Heart right ventricle (tissue), 16 donors: ENCODE measurements at places on chromosomes 3 and 15. TPM values are rescaled to one million over a fixed set of nuclear protein-coding genes. Genes with fewer than 3 reads are reported as not detected.

The MAP3K13 gene
- total RNA-seq = 12.8 TPM

The CRABP1 gene
- not detected for total RNA-seq

The SLC12A1 gene
- total RNA-seq = not detected

The LYZL4 gene
- not detected for total RNA-seq

The SIDT1 gene
- 0.55 TPM for total RNA-seq

The FOXB1 gene
- total RNA-seq = not detected

The STRIT1 gene
- 1.0 TPM for total RNA-seq

The CCR9 gene
- not detected for total RNA-seq

The ACP3 gene
- 2.3 TPM for total RNA-seq

The MEIS2 gene
- 48.8 TPM for total RNA-seq

The IGSF11 gene
- total RNA-seq = 1.7 TPM

The FRMD5 gene
- total RNA-seq = 60.0 TPM

The GNAT1 gene
- total RNA-seq = not detected

The TGM4 gene
- not detected for total RNA-seq

The GOLGA8T gene
- 0.91 TPM for total RNA-seq

- H3K27me3 ChIP-seq = peaks cover 30% of the 10 kb centered on the region
- DNase-seq = peak; percentile 49
These were observed 8.6 kb upstream of the SST start for GRCh38 chr3:187678726-187679268.

DNA sequence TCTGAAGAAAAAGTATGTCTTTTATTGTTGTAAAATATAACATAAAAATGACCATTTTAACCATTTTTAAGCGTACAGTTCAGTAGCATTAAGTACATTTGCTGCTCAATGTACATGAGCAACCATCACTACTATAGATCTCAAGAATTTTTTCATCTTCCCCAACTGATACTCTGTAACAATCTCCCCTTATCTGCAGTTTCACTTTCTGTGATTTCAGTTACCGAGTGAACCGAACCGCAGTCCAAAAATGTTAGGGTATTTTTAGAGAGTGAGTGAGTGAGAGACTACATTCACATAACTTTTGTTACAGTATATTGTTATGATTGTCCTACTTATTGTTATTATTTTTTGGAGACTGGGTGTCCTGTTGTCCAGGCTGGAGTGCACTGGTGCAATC, 9.0 kb upstream of the SLC25A26 start:
- no peak overlapping the region for H3K27ac ChIP-seq
- no peaks in the 10 kb centered on the region for H3K4me1 ChIP-seq
- no peak overlapping the region for H3K4me3 ChIP-seq
- H3K36me3 ChIP-seq = no peaks in the 10 kb centered on the region
- H3K27me3 ChIP-seq = no peaks in the 10 kb centered on the region
- DNase-seq = no peak

GRCh38 chr15:67433495-67434099, 87.3 kb upstream of the C15orf61 start:
- H3K4me1 ChIP-seq = no peaks in the 10 kb centered on the region
- H3K27ac ChIP-seq = no peak overlapping the region
- H3K27me3 ChIP-seq = no peaks in the 10 kb centered on the region

- no peak overlapping the region for H3K27ac ChIP-seq
- DNase-seq = peak; percentile 34
- H3K27me3 ChIP-seq = no peaks in the 10 kb centered on the region
- H3K4me1 ChIP-seq = no peaks in the 10 kb centered on the region
- no peaks in the 10 kb centered on the region for H3K36me3 ChIP-seq
These were observed 214.5 kb downstream of the MTHFS start for GRCh38 chr15:79682285-79682684.

- no peaks in the 10 kb centered on the region for H3K36me3 ChIP-seq
- H3K27me3 ChIP-seq = peaks cover 17% of the 10 kb centered on the region
- H3K27ac ChIP-seq = no peak overlapping the region
- peaks cover 11% of the 10 kb centered on the region for H3K4me1 ChIP-seq
- DNase-seq = no peak
These were observed 331 bp downstream of the RNU6-1 start for GRCh38 chr15:67839499-67839928.

GRCh38 chr3:72177075-72178050, 392.4 kb upstream of the PROK2 start:
- no peak overlapping the region for H3K27ac ChIP-seq
- peak overlapping the region; percentile 27 for H3K4me3 ChIP-seq
- DNase-seq = peak; percentile 35

DNA sequence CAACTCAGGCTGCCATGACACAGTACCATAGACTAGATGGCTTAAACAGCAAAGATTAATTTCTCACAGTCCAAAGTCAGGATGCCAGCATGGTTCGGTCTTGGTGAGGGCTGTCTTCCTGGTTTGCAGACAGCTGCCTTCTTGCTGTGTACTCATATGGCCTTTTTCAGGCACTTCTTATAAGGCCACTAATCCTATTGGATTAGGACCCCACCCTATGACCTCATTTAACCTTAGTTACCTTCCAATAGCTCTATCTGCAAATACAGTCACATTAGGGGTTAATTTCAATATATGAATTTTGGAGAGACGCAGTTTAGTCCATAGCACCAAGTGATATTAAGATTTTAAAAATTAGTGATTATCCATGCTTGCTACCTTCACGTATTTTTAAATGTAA, 297.8 kb downstream of the WDR72 start:
- H3K36me3 ChIP-seq = no peaks in the 10 kb centered on the region
- no peak for DNase-seq
- H3K27me3 ChIP-seq = no peaks in the 10 kb centered on the region
- no peak overlapping the region for H3K4me3 ChIP-seq
- no peaks in the 10 kb centered on the region for H3K4me1 ChIP-seq
- H3K27ac ChIP-seq = no peak overlapping the region

GRCh38 chr3:42647821-42648459, 5.6 kb upstream of the ZBTB47 start:
- H3K27ac ChIP-seq = no peak overlapping the region
- H3K4me1 ChIP-seq = peaks cover 19% of the 10 kb centered on the region
- no peaks in the 10 kb centered on the region for H3K27me3 ChIP-seq
- peaks cover 5% of the 10 kb centered on the region for H3K36me3 ChIP-seq
- no peak overlapping the region for H3K4me3 ChIP-seq

- no peak overlapping the region for H3K27ac ChIP-seq
- no peak for DNase-seq
- no peaks in the 10 kb centered on the region for H3K36me3 ChIP-seq
- H3K4me3 ChIP-seq = no peak overlapping the region
These were observed 582 bp downstream of the GOLGA6L2 start for GRCh38 chr15:23446215-23447106.

- peak overlapping the region; percentile 63 for H3K27ac ChIP-seq
- peak; percentile 57 for DNase-seq
- peaks cover 7% of the 10 kb centered on the region for H3K36me3 ChIP-seq
- H3K4me3 ChIP-seq = no peak overlapping the region
- H3K27me3 ChIP-seq = no peaks in the 10 kb centered on the region
These were observed 163.7 kb downstream of the PLD1 start for GRCh38 chr3:171646357-171647133.

GRCh38 chr3:48952510-48953118, 34.0 kb downstream of the ARIH2 start:
- H3K27ac ChIP-seq = no peak overlapping the region
- peaks cover 39% of the 10 kb centered on the region for H3K4me1 ChIP-seq
- H3K36me3 ChIP-seq = no peaks in the 10 kb centered on the region
- H3K27me3 ChIP-seq = no peaks in the 10 kb centered on the region

DNA sequence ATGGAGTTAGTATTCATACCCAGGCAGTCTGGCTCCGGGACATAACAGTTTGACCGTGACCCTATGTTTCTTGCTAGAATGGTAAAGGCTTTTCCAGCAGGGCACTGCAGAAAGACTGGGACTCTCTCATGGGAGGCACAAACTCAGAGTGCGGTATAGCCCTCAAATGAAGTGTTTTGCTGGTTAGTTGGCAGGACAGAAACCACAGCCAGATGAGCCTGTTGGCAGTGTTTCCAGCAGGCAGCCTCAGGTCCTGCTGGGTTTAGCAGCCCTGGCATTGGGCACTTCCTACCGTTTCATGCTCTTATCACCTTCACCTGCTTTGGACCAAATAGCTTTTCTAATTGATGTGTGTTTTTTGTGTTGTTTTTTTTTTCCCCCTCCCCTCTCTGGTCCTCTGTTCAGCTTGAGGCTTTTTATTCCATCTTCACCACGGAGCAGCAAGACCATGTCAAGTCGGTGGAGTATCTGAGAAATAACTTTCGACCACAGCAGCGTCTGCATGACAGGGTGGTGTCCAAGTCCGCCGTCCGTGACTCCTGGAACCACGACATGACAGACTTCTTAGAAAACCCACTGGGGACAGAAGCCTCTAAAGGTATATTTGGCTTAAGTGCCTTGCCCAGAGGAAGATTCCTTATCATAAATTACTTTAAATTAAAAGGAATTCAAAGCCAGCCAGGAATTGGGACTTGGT, 205.6 kb downstream of the FEZF2 start:
- no peak overlapping the region for H3K4me3 ChIP-seq
- DNase-seq = no peak
- peaks cover 58% of the 10 kb centered on the region for H3K4me1 ChIP-seq
- H3K36me3 ChIP-seq = no peaks in the 10 kb centered on the region
- H3K27ac ChIP-seq = no peak overlapping the region

DNA sequence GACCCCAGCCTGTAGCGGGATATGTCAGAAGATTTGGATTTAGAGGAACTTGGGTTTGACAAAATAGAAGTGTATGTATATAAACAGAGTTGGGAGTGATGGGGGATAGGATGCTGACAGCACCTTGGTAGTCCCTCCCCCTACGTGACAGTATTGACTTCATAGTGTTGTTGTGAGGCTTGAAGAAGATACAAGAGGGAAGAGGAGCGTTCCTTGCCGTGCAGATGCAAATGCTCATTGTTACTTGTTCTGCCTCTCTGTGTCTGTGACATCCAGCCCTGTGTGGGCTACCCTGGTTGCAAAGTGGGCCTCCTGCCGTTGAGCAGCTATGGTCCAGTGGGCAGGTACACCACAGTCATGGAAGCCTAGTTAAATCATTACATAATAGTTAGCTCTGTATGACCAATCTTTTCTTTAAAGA, 45.0 kb downstream of the SMAD3 start:
- no peaks in the 10 kb centered on the region for H3K27me3 ChIP-seq
- DNase-seq = no peak
- no peaks in the 10 kb centered on the region for H3K36me3 ChIP-seq
- peak overlapping the region; percentile 9 for H3K27ac ChIP-seq
- peaks cover 66% of the 10 kb centered on the region for H3K4me1 ChIP-seq
- H3K4me3 ChIP-seq = no peak overlapping the region

- H3K4me1 ChIP-seq = no peaks in the 10 kb centered on the region
- H3K27ac ChIP-seq = no peak overlapping the region
- H3K36me3 ChIP-seq = no peaks in the 10 kb centered on the region
- no peak for DNase-seq
- no peaks in the 10 kb centered on the region for H3K27me3 ChIP-seq
These were observed 39.0 kb downstream of the PGPEP1L start for GRCh38 chr15:98968576-98968975.

DNA sequence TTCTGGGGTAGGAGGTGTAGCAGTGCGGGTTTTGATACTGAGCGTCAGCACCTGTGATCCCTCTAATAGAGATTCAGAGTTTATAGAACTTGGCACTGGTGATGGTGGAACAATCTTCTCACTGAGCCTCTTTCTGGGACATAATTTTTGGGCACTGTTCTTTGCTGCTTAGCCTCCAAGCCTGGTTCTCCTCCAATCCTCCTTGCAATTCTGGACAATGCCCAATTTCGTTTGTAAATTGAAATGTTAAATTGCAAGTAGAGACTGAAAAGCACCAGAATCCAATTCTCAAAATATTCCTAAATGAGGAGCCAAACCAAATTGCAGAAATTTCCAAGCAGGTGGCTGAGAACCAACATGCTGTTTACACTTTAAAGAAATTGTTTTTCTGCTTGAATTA, 149.8 kb upstream of the ABI3BP start:
- H3K36me3 ChIP-seq = no peaks in the 10 kb centered on the region
- no peaks in the 10 kb centered on the region for H3K27me3 ChIP-seq
- no peak overlapping the region for H3K4me3 ChIP-seq
- H3K4me1 ChIP-seq = no peaks in the 10 kb centered on the region
- H3K27ac ChIP-seq = no peak overlapping the region

DNA sequence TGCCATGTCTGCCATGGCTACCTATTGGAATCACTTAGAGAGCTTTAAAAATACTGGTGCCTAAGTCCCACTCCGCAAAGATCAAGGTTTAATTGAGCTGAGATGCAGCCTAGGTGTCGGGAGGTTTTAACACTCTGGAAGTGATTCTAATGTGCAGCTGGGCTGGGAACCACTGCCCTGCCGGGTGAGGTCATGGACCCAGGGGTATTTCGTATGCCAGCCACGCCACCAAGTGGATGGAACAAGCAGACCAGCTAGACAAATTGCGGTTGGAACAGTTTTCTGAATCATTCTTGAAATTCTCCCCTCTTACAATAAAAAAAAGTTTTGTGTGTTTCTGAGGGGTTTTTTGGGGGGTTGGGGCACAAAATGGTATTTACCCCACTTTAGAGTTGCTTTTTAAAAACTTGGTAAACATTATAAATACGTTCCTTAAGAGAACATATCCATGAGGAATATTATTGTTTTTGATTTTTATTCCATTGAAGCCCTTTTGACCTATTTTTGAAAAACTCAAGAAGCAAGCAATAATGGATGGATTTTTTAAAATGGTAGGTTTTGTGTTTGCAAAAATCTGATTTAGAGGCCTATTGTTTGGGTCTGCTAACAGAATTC, 66.2 kb upstream of the CSTA start:
- DNase-seq = peak; percentile 56
- H3K4me1 ChIP-seq = no peaks in the 10 kb centered on the region
- H3K27me3 ChIP-seq = no peaks in the 10 kb centered on the region
- H3K4me3 ChIP-seq = no peak overlapping the region

- no peaks in the 10 kb centered on the region for H3K4me1 ChIP-seq
- no peaks in the 10 kb centered on the region for H3K36me3 ChIP-seq
- no peak for DNase-seq
- H3K27ac ChIP-seq = no peak overlapping the region
These were observed 283.2 kb upstream of the KCNH8 start for GRCh38 chr3:18864933-18865731.

DNA sequence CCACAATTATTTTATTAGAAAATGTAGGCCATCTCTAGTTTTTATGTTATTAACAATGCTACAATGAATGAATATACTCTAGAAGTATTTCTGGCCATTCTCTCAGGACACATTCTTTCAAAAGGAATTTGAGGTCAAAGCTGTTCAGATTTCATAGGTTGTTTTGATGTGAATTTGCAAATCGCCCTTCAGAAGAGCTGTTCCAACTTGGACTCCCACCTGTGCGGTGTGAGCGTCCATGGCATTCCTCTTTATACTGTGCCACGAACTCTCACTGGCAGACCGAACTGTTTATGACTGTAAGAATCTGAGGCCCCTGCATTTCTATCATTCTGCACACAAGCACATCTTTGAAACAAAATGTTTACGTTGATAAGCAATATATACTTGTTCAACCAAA, 18.6 kb upstream of the SLC24A5 start:
- no peaks in the 10 kb centered on the region for H3K27me3 ChIP-seq
- H3K27ac ChIP-seq = no peak overlapping the region
- no peaks in the 10 kb centered on the region for H3K4me1 ChIP-seq
